Right lobe of liver (tissue), 6 donors: ENCODE measurements at places on chromosomes 2 and 18.

DNA sequence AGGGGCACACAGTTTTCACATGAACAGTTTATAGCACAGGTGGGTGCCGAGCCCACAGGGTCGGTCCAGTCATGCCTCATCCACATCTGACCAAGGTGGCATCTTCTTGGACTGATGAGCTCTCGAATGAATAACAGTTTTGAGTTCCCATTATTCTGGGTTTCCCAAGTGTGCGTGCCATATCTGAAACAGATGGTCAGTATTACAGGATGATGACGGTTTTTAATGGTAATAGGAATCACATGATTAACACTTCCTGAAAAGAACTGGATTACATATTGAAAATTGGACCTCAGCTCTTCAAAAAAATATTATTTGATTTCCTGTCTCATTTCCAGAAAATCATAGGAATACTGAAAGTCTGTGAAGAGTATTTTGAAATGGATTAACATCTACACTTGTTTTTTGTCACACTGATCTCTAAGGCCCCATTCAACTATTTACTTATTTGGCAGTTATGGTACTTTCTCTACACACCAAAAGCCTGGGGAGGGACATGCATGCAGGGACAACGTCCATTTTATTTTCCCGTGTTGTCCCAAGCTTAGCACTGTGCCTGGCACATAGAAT is 22.2 kb upstream of the NAB1 start:
- DNase-seq: no peak

- no peak for DNase-seq
These were observed 21.6 kb upstream of the ITGB6 start for GRCh38 chr2:160221391-160222276.

GRCh38 chr18:777021-777420 is 35.0 kb downstream of the YES1 start:
- DNase-seq: no peak

GRCh38 chr2:72222829-72223564 is 75.3 kb upstream of the CYP26B1 start:
- no peak for DNase-seq

GRCh38 chr18:65631766-65632165 is 119.0 kb upstream of the CDH7 start:
- DNase-seq: no peak

GRCh38 chr2:54042341-54042740 is 71.5 kb upstream of the PSME4 start:
- DNase-seq: no peak

DNA sequence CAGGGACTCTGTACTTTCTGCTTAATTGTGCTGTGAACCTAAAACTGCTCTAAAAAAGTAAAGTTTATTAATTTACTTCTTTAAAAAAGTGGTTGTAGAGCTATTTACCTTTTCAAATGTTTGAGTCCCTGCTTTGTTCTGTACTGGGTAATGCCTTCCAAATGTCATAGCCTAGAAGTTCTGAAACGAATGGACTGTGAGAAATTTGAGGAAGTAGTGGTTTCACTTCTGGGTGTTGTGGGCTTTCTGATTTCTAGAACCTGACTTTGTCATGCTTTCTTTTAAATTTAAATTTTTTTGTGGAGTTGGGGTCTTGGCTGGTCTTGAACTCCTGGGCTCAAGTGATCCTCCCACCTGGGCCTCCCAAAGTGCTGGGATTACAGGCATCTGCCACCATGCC is 44.6 kb downstream of the SMAD4 start:
- DNase-seq: no peak
